ENCODE measurements at places on chromosomes 2 and 18.

GRCh38 chr18:9323750-9324445 is 10.7 kb upstream of the TWSG1 start:
- DNase-seq = no peak

- no peak for DNase-seq
Observed at GRCh38 chr2:192194265-192194865, 368 bp downstream of the TMEFF2 start.

- no peak for DNase-seq
Observed at GRCh38 chr2:57107353-57107752, 923.6 kb downstream of the CCDC85A start.

DNA sequence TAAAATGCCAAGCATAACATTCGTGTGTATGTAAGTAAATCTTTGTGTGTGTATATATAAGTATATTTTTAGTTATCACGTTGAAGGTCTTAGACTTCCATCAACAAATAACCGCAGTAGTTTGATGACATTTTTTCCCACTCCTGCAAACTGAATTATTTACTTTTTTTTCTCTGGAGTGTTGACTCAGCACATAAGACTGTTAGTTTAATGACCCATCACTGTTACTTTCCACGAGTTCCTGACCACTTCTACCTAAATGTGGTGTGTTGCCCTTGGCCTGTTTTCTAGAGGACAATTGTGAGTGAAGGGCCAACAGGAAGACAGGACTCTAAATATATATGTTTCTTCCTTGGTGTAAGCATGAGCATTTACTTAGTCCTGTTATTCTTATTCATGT is 71.3 kb upstream of the TXNDC2 start:
- no peak for DNase-seq

DNA sequence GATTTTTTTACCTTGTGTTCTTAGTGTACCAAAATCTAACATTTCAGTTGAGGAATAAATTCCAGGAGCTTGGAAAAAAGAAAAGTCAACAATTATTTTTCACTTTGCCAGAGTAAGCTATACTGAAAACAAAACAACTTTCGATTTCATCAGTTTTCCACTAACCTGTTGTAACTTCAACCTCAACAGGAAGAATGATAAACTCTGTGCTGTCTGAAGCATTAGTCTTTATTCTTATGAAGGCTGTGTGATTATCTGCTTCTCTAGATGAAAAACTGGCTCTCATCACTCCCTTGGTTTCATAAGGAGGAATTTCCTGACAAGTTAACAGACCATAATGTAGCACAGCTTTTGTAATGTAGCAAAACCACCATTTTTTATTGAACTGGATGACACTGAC is 121.2 kb downstream of the ZAP70 start:
- no peak for DNase-seq

DNA sequence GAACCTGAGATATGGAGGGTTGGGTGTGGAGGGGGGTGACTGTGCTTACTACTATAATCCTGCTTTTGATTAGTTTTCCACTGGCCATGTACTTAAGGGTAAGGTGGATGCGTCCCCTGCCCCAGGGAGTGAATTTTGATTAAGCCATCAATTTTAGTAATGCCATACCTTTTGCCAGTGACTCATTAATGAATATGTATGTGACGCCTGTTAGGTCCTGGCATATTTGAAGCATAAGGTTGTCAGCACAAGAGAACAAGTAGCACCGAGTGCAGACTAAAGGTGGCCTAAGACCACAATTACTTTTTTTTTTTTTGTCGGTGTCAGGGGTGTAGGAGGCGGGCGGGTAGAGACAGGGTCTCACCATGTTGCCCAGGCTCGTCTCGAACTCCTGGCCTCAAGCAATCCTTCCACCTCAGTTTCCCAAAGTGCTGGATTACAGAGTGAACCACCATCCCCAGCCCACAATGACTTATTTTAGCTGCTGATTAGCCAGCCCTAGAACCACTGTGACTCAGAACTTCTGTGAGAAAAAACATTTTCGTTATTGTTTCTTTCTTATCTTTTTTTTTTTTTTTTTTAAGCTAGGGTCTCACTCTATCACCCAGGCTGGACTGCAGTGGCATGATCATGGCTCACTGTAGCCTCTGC is 7.0 kb downstream of the TANC1 start:
- DNase-seq = no peak

DNA sequence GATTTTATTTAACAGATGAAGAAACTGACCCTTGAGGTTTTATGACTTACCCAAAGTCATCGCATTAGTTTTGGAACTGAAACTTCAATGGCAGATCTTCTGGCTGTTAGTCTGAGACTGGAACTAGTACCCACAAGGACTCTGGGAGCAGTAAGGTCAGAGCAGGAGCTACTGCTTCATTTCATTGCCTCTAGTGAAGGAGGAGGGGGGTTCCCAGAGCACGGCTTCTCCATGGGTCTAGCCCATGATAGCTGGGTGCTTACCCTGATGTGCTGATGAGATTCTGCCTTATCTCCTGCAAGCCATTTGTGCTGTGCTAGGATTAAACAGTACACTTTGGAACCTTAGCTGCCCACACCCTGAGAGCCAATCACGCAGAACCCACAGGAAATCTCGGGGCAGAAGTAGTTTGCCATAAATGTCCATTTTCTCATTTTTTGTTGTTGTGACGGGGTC is 5.4 kb upstream of the RNASEH1 start:
- no peak for DNase-seq

GRCh38 chr2:201656102-201656501 is 12.8 kb upstream of the TMEM237 start:
- DNase-seq = no peak

DNA sequence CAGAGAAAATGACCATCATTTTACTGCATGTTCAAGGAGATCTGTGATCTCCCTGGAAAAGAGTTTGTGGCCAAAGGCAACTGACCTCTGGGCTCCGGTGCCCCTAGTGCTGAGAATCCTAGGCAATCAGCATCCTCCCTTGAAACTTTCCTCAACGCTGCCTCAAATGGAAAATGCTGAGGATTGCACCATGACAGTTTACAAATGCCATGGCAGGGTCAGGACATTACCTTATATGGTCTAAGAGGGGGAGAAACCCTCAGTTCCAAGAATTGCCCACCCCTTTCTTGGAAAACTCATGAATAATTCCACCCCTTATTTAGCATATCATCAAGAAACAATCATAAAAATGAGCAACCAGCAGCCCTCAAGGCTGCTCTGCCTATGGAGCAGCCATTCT is 48.3 kb downstream of the ALPK2 start:
- DNase-seq = no peak

DNA sequence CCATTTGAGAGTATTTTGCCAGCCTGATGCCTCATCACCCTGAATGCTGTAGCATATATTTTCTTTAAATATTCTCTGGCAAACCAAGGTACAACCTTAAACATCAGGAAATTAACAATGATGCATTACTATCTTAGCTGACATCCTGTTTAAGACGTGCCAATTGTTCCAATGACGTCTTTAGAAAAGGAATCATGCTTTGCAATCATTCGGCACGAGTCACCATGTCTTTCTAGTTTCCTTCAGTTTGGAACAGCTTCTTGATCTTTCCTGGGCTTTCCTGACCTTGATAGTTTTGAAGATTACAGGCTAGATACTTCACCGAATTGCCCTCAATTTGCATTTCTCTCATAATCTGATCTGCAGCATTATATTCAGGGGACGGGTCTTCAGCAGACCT is 88.2 kb upstream of the GLI2 start:
- no peak for DNase-seq

GRCh38 chr2:182228741-182229140 is 198.1 kb downstream of the PDE1A start:
- no peak for DNase-seq

DNA sequence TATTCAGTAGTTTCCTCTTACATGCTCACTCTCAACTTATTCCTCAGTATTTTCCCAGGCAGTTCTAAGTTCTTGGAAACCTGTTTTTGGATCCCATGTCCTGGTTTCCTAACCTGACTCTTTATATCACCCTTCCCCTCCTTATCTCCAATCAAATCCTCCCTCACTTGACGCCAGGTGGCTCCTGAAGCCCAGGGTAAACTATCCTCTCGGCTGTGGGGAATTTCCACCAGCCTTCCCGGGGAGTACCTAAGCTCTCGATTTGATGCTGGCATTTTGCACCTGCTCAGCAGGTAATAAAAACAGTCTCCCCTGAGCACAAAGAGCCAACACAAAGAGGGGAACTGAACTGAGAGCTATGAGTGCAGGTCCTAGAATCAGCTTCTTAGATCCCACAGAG is 538.0 kb downstream of the SLC4A3 start:
- DNase-seq = no peak

DNA sequence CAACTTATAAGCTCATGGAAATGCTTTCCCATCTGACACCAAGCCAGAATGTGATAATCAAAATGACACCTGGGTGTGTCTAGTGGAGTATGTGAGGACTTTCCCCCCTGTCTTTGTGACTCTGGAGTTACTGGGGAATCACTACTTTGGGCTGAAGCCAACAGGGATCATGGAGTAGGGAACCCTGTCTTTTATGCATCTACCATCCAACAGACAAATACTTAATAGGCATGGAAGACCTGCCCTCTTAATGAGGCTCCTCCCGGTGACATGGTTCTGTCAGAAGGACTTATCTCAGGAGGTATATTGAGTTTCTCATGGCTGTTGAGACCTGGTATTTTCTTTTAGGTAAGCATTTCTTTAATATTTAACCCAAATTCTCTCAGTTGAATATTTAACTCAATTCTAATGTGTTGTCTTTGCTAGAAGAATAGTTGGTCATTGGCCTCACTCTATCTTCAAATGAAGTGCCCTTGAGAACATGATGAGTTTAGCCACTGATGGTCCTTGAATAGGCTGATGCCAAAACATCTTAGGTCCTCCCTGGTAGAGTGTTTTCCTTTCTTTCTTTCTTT is 42.1 kb downstream of the TGIF1 start:
- no peak for DNase-seq

GRCh38 chr2:143480086-143480485 is 350.9 kb downstream of the ARHGAP15 start:
- no peak for DNase-seq

GRCh38 chr2:119117891-119118882 is 40.4 kb downstream of the C1QL2 start:
- no peak for DNase-seq

DNA sequence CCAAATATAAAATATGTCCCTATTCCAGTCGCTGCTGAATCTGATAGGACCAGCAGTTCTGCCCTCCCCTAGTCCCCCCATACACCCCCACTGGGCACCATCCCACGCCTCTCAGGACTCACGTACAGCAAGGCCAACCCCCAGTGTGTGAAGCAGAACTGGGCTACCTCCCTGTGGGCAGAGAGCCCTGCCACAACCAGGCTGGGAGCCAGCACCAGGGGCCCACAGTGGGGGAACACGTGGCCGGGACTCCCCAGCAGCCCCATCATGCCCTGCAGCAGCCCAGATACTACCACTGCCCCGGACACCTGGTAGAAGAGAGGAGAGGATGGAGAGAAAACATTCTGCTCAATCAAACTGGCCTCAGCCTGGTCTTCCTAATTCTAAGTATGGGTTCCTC is 1.3 kb downstream of the SLC23A3 start:
- DNase-seq = no peak

- DNase-seq = no peak
Observed at GRCh38 chr2:182426082-182426917, 536 bp downstream of the PDE1A start.

GRCh38 chr2:165277295-165277694 is 38.1 kb downstream of the SCN2A start:
- DNase-seq = no peak

DNA sequence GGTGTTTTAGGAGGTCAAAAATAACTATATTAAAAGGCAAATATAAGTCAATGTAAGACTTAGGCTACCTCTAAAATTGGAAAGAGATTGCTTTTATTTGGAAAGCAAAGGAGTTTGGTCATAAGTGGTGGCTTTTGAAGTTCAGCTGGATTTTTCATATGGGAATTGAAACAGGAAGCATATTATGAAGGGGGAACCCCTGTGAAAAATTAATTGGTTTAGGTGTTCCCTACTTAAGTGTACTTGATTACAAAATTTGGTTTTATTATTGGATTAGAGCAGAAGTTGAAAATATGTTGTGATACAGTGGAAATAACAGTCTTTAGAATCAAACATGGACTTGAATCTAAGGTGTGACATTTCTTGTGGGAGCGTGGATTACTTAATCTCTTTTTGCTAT is 121.4 kb upstream of the TTC27 start:
- DNase-seq = no peak

DNA sequence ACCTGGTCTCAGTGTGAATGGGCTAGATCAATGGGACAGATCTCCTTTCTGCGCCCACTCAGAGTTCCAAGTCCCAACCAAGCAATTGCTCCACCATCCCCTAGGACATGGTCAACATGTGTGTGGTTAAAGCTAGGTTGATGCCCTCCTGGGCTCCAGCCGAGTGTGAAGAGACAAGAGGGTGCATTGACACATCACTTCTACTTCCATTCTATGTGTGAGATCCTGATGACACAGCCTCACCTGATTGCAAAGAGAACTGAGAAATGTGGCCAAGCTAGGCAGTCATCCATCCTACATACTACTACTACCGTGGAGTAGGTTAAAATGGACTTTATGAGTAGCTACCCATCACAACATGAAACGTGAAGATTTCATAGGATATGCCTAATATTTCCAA is 106.8 kb downstream of the NCKAP5 start:
- DNase-seq = no peak

DNA sequence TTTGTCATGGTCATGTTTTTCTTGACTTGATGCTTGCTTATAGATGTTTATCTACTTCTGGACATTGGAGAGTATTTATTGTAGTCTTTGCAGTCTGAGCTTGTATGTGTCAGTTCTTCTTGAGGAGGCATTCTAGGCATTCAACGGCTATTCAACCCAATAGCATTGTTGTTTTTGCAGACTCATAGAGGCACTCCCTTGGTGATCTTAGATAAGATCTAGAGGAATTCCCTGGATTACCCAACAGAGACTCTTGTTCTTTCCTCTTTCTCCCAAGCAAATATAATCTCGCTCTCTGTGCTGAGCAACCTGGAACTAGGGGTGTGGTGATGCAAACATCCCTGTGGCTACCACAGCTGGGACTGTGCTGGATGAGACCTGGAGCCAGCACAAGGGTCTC is 40.4 kb downstream of the SYT4 start:
- no peak for DNase-seq

DNA sequence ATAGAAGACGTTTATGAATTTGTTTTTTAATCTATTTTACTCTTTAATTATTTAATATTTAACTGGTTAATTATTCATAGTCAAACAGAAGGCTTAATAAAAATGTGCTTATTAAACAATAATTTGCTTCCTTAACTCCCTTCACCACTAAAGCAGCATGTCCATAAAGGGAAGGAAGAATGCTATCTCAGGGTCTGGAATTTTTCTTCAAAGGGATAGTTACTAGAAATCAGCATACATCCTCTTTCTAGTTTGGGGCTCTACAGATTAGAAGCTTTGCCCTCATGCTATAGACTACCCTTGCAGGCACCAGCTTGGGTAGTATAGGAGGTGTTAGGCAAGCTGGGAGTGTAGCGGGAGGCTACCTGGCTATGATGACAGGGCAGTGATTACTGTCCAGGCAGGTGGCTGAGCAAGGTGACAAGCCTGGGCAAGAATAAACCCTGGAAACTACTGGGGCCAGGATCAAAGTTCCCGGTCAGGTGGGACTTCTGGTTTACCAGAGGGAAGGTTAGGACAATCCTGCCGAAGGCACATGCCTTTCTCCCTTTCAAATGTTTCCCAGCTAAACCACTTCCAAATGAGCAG is 276.0 kb upstream of the REV1 start:
- no peak for DNase-seq

GRCh38 chr18:51617167-51617566 is 419.7 kb upstream of the MEX3C start:
- no peak for DNase-seq
